Left ventricle myocardium inferior (tissue), 1 donor: ENCODE measurements at places on chromosomes 6 and 20. TPM values are rescaled to one million over a fixed set of nuclear protein-coding genes. Genes with fewer than 3 reads are reported as not detected.

The FAM83C gene
- total RNA-seq = not detected

The KLHDC3 gene
- 108 TPM for total RNA-seq

The SMPDL3A gene
- 3.8 TPM for total RNA-seq

The SLC2A10 gene
- 2.8 TPM for total RNA-seq

The KHDC1L gene
- total RNA-seq = not detected

The HLA-DQB1 gene
- 2.0 TPM for total RNA-seq

The RUNX2 gene
- total RNA-seq = 0.38 TPM

The OLIG3 gene
- not detected for total RNA-seq

The ZBTB2 gene
- 4.6 TPM for total RNA-seq
